ENCODE measurements at places on chromosomes 5 and 9.

GRCh38 chr9:37953206-37953774 lies 49.4 kb upstream of the SLC25A51 start:
- no peak for DNase-seq

GRCh38 chr5:141369994-141370848 lies at the start of gene PCDHGB3:
Gene PCDHGB3, plus strand, starts transcription at chr5:141370242. Its CDS starts 153 bp downstream, at chr5:141370395.
- peak; percentile 81 for DNase-seq

- no peak for DNase-seq
Measured at GRCh38 chr9:70488098-70488792, 73.8 kb upstream of the KLF9 start.

DNA sequence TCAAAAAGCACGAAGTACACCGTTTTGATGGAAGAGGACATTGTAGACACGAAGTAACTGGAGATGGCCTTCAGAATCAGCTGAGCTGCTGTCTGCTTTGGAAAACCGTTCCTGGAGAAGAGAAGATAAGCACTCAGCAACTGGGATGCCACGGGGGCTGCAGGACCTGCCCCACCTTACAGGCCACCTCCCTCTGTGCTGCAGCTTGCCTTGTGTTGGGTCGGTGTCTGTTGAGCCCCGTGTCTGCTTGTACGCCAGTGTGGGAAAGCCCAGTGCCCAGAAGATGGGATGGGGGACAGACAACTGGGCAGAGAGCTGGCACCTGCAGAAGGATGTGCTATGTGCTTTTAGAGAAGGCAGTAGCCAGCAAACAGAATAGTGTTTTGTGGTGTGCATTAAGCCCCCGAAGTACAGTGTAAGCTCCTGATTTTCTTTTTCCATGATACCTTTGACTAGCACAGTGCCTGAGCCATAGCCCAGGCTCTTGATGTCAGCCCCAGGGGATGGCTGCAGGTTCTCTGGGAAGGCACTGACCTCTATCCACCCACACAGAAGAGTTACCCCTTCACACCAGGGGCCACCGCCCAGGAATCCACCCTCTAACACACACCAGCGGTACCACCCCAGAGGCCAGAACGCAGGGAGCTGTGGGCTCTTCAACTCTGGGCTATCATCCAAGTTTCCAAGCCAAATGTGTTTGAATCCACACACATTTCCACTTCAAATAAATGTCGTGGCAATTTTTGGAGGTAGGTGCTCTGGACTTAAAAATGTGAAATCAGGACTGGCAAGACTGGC lies 63.8 kb downstream of the MACROH2A1 start:
- peak; percentile 27 for DNase-seq

GRCh38 chr9:106859957-106860720 lies 2.8 kb upstream of the ZNF462 start:
- DNase-seq = no peak

DNA sequence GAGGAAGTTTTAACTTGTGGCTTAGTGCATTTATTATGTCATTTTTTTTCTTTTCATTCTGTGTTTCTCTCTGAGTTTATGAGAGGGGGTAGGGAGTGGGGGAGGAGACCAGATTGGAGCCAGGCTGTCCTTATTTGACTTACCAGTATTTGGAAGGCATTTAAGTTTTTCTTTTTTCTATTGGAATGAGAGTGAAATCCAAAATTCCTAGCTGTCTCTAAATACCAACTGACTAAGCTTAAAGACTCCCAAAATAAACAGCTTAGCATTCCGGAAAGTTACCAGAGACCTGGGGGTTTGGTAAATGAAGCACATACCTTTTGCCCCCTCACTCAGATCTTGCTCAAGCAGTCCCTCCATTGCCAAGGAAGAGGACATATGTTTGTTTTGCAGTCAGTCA lies 581.9 kb upstream of the BRINP1 start:
- DNase-seq = peak; percentile 84

Measured in GM23248 (cell line).